GM04503 (cell line): ENCODE measurements at places on chromosomes 12 and 14.

DNA sequence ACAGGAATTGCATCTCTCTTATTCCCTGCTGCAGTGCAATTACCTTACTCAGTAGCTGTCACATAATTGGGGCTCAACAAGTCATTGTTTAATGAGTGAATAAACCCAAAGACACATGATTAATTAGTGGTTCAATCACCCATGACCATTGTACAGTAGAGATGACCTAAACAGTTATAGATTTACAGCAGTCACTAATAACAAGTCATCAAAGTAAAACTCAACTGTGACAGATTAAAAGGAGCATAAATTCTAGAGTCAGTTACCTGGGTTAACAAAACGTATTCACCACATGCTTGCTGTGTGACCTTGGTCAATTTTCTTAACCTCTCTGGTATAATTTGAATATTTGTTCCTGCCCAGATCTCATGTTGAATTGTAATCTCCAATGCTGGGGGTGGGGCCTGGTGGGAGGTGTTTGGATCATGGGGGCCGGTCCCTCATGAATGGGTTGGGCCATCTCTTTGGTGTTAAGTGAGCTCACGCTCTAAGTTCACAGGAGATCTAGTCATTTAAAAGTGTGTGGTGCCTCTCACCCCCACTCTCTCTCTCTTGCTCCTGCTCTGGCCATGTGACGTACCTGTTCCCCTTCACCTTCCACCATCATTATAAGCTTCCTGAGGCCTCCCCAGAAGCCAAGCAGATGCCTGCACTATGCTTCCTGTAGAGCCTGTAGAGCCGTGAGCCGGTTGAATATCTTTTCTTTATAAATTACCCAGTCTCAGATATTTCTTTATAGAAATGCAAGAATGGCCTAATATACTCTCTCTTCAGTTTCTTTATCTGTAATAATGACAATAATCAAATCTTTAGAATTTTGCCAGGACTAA lies 141.9 kb upstream of the PLEKHG7 start:
- DNase-seq: no peak

DNA sequence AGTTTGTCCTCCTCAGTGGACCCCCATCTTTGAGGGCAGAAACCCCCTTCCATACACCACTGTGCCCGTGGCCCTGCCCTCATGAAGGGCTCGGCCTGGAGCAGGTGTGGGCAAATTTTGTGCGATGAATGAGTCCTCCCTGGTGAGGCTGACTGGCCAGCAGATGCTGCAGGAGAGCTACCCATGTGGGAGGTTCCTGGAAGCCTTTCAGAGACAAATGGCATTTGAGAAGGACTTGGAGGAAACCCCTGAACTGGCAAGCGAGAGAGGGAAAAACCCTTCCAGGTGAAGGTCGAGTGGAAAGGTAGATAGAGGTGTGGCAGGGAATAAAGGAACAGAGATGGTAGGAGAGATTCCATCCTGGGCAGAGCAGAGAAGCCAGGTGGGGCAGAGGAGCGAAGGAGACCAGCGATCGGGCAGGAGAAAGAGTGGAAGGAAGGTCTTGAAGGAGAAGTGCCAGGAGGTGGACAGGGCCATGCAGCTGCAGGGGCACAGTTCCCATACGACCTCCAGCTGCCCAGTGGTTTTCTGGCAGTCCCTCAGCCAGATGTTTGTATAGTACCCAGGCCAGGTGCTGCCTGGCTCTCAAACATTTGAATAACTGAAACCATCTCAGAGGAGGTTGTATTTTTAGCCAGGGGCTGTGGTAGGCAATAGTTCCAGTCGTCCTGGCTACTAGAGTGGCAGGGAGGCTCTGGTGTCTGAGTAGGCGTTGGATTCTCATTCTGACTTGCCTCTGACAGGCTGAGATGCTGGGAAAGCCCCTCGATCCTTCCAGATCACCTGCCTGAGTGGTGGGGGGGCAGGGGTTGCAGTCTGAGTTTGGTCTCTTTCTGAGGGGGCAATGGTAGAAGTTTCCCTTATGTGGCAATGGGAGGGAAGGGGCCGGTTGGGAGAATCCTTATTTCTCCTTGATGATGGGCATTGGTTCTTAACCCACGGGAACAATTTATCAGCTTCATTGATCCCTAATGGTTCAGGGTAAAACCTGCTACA lies 40.1 kb downstream of the FBXL14 start:
- DNase-seq: no peak

- DNase-seq: no peak
Observed at GRCh38 chr12:108447168-108447832, 67.8 kb upstream of the FICD start.

DNA sequence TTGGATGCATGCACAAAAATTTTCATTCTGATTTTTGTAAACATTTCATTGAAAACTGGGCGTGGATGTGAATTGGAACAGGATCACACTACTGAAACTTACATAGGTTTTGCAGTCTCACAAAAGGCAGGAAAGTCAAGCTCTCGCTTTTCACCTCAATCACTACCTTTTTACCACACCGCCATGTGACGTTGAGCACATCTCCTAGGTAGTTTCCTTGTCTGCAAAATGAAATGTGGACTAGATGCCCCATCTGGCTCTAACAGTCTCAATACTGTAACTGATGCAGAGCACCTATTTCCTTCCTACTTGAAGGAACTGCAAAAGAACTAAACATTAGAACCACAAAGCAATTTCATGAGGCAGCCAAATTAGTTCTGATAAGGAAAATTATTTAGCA lies 4.4 kb upstream of the YY1 start:
- no peak for DNase-seq

- no peak for DNase-seq
Observed at GRCh38 chr14:42013153-42013552, 406.5 kb downstream of the LRFN5 start.

GRCh38 chr12:125295550-125295949 lies 230.3 kb downstream of the AACS start:
- no peak for DNase-seq

GRCh38 chr12:54627304-54627703 lies 7.4 kb downstream of the LACRT start:
- no peak for DNase-seq

- peak; percentile 20 for DNase-seq
Observed at GRCh38 chr12:5694759-5695409, 250.2 kb downstream of the ANO2 start.

DNA sequence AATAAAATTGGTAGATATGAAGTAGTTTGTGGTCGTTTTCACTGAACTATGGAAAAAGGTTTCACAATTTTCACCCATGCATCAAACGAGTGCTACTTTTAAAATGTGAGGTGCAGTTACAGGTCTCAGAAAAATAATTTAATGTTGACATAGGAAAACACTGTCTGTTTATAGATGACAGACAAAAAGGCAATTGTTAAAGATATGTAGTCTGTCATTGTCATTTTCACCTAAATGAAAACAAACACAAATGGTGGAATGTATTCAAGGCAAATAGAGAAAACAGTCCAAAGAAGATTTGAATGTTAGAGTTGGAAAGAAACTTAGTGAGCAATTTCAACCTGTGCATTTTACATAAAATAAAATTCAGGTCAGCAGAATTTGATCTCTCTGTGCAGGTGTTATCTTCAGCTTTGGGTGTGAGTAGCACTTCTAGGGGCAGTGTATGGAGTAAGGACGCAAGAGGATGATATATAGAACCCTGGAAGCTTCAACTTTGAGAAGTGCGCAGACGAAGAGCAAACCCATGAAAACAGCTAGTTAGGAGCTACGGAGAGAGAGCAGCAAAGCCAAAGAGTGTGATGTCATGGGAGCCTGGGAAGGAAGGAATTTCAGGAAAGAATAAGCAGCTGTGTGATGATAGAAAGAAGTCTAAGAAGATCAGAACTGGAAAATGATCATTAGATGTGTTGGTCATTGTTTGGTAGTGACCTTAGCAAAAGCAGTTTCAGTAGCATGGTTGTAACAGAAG lies 6.2 kb downstream of the RERG start:
- no peak for DNase-seq

GRCh38 chr12:104942075-104942474 lies 16.0 kb downstream of the SLC41A2 start:
- DNase-seq: no peak

DNA sequence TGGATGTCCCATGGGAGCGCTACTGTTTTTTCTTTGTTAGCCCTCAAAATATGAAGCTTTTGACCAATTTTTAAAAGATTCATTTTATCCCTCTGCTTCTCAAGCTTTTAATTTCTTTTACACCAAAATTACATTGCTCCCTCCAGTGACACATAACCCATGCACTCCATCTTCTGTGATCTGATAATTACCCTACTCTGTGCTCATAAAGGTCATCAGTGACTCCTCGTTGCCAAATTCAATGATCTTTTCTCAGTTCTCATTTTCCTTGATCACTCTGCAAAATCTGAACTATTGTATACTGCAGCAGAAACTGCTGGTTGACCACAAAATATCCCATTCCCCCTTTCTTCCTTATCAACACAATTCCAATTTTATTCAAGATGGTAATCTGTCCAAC lies 8.7 kb upstream of the PTGDR start:
- DNase-seq: no peak

- no peak for DNase-seq
Observed at GRCh38 chr14:104724407-104724980, 465 bp downstream of the ADSS1 start.

GRCh38 chr12:92167075-92167474 lies 21.4 kb upstream of the BTG1 start:
- DNase-seq: no peak

DNA sequence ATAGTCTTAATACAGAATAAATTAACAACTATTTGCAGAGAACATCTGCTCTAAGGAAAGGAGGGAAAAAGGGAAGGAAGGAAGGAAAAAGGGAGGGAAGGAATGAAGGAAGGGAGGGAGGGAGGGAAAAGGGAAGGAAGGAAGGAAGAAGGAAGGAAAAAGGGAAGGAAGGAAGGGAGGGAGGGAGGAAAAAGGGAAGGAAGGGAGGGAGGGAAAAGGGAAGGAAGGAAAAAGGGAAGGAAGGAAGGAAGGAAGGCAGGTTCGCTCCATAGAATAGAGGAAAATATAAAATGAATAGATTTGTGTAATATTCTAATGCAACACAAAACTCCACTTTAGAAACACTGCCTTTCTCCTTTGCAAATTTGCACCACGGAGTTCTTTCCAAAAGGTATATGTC lies 16.6 kb downstream of the KICS2 start:
- DNase-seq: no peak

- no peak for DNase-seq
Observed at GRCh38 chr14:76564471-76565422, 188.8 kb downstream of the ESRRB start.

DNA sequence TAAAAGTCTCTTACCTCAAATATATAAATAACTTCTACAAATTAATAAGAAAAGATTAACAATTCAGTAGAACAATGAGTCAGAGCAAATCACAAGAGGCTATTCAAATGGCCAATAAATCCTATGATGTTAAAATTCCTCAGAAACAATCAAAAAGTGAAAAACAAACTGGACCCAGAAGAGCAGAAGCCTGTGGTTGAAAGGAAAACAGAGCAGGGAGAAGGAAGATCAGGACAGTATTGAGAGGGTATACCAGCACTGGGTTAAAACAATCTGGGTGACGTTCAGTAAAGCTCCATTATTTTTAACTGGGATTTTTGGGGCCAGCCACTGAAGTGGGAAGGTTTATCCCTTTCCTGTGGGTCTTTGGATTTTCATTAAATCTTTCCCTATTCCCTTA lies 39.7 kb upstream of the PCED1B start:
- no peak for DNase-seq

DNA sequence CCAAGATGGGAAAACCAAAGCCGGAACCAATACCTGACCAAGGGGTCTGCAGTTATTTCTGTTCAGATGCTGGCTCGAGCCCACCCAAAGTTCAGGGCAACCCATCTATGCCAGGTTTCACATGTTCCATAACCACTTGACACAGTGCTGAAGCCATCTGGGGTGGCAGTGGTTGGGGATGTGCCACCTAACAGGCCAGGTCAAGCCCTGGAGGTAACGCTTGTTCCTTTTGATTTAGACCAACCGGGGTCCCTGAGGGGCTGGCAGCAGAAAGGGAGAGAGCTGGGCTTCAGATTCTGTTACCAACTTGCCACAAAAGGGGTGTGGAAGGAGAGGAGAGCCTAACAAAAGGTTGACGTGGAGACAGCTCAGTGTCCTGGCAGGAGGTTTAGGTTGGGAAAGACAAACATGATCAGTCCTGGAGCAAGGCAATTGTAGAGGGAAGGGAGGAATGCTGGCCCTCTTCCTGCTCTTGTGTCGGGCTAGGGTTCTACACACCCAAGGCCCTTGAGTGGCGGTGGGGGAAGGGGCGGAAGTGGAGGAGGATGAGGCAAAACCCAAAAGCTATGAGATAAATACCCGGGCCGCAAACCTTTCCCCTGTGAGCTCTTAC lies 31.9 kb downstream of the CACNA2D4 start:
- DNase-seq: no peak

DNA sequence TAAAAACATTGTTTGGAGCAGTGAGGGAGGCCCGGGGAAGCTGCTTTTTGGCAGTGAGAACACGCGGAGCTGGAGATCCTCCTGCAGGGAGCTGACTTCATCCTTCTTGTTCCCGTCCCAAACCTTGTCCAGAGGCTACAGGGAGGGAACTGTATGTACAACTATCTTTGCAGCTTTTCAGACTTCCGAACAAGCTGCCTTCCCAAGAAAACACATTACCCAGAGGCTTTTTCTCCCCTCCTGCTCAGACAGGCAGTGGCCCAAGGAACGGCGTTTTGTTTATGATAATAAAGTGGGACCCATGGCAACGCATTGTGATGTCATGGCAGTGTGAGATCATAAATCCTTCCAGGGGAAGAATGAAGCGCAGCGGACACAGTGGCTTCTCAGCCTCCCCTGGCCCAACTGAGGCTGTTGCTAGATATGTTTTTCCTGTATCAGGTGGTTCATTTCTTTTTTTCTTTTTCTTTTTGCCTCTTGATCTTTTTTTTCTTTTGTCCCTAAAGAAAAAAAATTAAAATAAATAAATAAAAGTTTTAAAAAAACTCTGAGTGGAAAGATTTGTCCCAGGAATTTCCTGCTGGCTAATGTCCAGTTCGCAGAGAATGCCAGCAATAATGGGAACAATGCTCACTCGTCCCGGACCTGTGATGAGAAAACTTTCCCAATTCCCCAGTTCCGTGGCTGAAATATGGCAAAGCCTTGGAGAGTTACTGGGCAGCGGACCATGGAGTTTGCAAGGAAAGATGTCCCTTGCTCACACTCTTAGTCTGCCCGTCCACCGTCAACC lies 103.4 kb upstream of the MAP1LC3B2 start:
- DNase-seq: peak; percentile 90

- no peak for DNase-seq
Observed at GRCh38 chr12:81350309-81350708, 272.4 kb downstream of the ACSS3 start.

DNA sequence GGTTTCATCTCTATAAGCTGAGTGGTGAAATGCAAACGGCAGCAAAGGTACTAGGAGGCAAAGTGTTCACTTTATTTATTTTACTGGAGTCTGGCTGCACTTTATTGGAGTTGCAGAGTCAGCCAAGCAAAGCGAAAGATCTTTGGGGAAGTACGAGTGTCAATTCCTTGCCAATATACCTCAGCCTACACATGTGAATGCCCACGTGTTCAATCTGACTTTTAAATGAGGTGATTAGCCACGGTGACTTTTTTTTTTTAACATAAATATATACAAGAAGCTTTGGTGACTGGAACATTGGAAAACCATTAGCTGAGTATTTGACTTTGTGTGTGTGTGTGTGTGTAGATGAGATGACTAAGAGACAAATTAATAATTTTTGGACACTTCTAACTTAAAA lies 178.8 kb downstream of the NTS start:
- DNase-seq: no peak

GRCh38 chr12:123543541-123543940 lies 10.0 kb upstream of the RILPL1 start:
- no peak for DNase-seq
